ENCODE measurements at places on chromosomes 11 and 22. TPM values are rescaled to one million over a fixed set of nuclear protein-coding genes. Genes with fewer than 3 reads are reported as not detected.

DNA sequence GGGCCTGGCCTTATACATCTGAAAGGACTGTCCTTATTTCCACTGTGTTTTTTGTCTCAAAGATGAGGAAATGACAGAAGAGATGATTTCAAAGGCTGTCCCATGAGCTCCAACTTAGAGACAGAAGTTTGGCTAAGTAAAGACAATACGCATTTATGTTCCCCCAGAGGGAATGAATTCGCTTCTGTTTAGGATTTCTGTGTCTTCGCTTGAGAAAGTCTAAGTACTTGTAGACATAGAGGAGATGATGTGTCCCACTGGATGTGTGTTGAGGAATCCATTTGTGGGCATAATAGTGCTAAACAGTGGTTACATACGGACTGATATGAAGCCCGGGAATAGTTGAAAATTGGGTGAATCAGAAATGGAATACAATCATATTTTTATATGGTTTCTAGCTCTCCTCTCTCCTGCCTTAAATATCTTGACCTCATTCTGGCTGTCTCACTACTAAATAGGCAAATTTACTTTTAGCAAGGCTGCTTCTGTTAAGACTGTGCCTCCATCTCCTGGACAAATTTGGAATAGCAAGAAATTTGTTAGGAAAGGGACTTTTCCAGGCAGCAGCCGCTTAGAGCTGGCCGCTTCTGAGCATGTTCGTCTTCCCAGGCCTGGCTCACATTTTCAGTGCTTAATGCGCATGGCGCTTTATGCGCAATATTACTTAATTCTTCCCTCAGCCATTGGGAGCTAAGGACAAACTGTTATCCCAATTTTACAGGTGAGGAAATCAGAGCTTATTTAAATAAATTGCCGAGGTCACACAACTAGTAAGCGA is 1.9 kb upstream of the PEX26 start:
- DNase-seq, result no peak

- DNase-seq, result no peak
Observed at GRCh38 chr11:90476442-90477007, 253.7 kb upstream of the CHORDC1 start.

GRCh38 chr11:85627332-85627997 is at the start of gene DLG2:
TSS of gene DLG2 (minus strand) at chr11:85627344.
- no peak for DNase-seq

DNA sequence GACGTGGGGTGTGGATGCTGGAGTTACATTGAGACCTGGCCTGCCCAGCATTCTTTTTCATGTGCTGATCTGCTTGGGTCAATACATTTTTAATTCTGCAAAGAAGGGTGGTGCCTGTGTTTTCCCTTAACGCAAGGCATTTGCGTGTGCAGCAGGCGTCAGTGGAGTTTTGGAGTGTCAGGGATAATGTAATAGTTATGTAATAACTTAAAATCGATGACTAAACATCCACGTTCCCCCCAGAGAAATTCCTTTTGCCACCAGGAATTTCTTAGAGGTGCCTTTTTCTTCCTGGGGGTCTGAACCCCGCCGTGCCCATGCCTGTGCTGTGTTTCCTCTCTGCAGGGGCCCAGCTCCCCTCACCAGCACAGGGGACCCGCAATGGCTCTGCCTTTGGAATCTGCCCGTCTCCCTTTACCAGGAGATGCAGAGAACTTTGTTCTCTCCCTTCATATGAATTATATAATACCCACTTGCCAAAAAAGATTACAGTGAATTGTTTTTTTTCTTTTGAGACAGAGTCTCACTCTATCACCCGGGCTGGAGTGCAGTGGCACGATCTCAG is 62.6 kb downstream of the TBC1D22A start:
- DNase-seq, result no peak

GRCh38 chr11:17019232-17019631 is 5.0 kb upstream of the PLEKHA7 start:
- no peak for DNase-seq

DNA sequence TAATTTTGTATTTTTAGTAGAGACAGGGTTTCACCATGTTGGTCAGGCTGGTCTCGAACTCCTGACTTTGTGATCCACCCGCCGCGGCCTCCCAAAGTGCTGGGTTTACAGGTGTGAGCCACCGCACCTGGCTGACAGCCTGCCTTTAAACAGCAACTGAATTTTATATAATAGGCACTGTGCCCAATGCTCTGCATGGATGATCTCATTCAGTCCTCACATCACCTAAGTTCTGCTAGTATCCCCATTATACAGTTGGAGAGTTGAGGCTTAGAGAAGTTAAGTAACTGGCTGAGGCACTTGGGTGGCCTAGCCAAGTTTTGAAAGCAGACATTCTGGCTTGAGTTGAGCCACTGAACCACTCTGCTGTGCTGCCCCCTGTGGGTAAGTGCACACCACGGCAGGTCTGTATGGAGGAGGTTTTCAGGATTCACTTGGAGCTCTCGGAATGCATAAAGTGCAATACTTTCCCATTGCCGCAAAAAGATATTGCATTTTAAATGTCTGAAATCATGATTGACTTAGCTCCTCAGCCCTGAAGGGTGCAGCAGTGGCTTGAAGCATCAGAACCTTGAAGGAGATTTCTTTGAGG is 112.4 kb downstream of the LDLRAD3 start:
- DNase-seq, result no peak

DNA sequence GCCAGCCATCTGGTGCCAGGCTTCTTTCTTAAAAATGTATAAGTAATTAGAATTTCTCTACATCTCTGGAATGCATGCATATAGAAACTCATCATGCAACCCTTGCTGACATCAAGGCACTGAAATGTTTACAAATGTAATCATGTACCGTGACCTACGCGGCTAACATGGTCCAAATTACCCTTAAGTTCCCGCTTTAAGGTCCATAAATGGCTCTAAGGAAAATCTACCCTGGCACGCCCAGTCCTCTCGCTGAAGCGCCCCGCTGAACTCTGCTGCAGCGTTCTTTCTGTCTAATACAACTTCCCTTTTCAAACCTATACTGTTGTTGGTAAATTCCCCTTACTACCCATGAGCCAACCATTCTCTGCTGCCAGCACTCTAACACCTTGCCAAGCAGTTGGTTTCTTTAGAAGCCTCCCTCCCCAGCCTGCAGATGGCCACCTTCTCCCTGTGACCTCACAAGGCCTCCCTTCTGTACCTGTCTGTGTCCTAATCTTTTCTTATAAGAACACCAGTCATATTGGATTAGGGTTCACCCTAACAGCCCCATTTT is 13.5 kb upstream of the HMOX1 start:
- no peak for DNase-seq

DNA sequence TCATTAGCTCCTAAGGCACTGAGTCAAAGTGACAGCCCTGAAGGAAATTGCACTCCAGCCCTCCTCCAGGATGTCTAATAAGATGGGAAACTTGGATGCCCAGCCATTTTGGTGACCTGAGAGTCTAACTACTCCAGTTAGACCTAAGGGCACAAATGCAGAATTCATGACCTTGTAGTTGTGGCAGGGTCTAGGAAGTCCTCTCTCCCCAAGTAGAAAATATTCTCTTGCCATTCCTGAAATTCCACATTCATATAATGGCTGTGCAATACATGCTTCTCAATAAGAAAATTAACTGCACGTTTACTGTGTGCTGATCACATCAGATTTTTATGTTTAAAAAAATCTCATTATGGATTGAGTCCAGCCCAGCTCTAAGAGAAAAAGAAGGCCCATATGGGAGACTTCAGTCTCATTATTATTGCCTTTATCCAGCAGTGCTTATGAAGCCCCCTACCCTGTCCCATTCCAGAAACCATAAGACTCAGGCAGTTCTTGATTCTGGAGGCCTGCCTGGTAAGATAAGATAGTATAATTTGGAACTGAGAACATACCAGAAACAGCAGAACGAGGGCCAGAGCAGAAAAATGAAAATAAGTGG is 133.7 kb upstream of the LDLRAD3 start:
- DNase-seq, result no peak

- no peak for DNase-seq
Observed at GRCh38 chr11:48141475-48142122, 75.0 kb upstream of the OR4B1 start.

GRCh38 chr11:134223121-134223520 is 646 bp downstream of the NCAPD3 start:
- no peak for DNase-seq

GRCh38 chr11:47572715-47573255 is 6.0 kb downstream of the KBTBD4 start:
- no peak for DNase-seq

- DNase-seq, result no peak
Observed at GRCh38 chr11:15594607-15595006, 479.9 kb downstream of the INSC start.

GRCh38 chr11:110392056-110392455 is 37.7 kb upstream of the FDX1 start:
- DNase-seq, result no peak

- no peak for DNase-seq
Observed at GRCh38 chr11:12137005-12137690, 26.8 kb downstream of the MICAL2 start.

GRCh38 chr11:134662629-134663360 is 250.8 kb upstream of the B3GAT1 start:
- DNase-seq, result peak; percentile 81

DNA sequence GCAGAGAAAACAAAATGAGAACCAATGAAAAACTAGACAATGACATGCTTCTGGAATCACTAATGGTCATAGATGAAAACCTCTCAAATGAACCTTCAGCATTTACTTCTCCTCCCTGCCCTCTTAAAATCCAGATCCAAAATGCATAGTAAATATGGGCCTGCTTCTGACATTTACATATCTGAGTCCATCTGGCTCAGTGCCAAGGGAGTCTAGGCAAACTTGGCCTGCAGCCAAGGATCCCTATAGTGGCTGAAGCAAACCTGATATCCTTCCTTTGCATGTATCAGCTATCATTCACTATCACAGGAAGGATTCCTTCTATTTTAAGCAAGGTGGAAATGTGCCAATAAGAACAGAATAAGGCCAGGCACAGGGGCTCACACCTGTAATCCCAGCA is 104.8 kb downstream of the C11orf58 start:
- DNase-seq, result no peak

DNA sequence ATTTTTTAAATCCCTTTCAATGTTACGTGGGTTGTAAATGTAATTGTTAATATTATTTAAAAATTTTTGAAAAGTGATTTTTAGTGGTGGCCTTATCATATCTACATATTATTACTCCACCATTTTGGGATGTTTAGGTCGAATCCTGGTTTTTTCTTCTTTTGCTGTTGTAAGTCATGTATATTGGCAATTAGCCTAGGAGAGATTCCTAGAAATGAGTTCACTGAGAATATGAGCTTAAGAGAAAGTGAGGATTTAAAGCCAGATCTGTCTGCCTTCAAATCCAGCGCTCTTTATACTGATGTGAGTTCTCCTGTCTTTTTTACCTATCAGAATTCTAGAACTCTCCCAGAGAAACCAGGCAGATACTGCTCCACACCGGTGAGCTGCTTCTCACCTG is 56.1 kb downstream of the PTPRJ start:
- no peak for DNase-seq

GRCh38 chr11:67372993-67373647 is at the start of gene CLCF1:
TSS of gene CLCF1 (minus strand) at chr11:67373598. CDS start at chr11:67373539, 59 bp downstream.
- peak; percentile 89 for DNase-seq

DNA sequence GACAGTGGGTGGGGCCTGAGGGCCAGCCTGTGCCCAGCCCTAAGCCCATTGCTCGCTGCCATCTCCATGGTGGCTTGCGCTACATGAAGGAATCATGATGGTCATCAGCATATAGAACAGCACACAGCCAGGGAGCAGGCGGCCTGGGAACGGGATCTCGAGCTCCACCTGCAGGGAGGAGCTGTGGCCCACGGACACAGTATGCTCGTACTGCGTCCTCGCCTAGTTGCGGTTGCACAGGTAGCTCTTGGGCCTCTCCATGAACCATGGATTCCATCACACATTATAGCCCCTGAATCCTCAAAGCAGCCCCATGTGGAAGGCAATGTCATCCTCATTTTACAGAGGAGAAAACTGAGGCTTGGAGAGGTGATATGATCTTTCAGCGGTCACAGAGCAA is 15.1 kb downstream of the SEC14L4 start:
- no peak for DNase-seq

- peak; percentile 90 for DNase-seq
Observed at GRCh38 chr22:29716814-29717545, 2.8 kb upstream of the CABP7 start.

- no peak for DNase-seq
Observed at GRCh38 chr22:26570115-26570514, 19.8 kb downstream of the TPST2 start.

GRCh38 chr22:36238373-36239149 is 766 bp downstream of the APOL2 start:
- DNase-seq, result no peak

- DNase-seq, result no peak
Observed at GRCh38 chr11:12534549-12534948, 139.7 kb upstream of the TEAD1 start.

DNA sequence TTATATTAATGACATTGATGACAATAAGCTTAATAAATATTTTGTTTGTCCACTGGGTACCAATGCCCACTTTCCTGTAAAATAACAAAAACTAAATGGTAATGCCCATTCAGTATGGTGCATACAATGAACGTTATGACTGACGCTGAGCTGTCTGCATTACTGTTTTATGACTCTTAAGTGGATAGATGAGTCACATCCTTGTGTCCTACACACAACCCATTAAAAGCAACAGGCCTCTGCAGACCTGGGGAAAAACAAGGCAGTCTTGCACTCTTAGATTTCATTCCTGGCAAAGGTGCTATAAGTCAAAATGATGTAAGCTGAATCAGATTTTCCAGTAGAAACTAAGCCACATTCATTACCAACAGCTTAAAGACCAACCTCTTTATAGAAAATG is 176.3 kb upstream of the TMEM45B start:
- DNase-seq, result no peak

DNA sequence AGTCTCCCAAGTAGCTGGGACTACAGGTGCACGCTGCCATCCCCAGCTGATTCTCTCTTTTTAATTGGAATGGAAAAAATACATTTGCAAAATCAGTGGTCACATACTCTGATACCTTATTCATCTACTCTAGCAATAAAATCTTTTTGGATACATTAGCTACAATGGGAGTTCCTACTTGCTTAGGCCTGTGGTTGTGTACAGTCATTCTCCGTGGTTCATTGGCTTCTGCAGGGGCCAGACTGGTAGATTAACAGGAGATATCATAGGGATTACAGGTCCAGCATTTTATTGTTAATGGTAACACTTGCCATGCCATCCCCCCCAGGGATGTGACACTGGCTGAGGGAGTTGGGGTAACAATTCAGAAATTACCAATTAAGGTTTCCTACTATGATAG is 140.0 kb downstream of the ADAMTS15 start:
- peak; percentile 8 for DNase-seq

GRCh38 chr11:55607545-55607944 is at the start of gene OR4C11:
TSS of gene OR4C11 (minus strand) at chr11:55607645. CDS start at chr11:55604373, 3,272 bp downstream.
- no peak for DNase-seq

- DNase-seq, result no peak
Observed at GRCh38 chr11:133930053-133930766, 26.6 kb downstream of the IGSF9B start.

TMA7B gene
- total RNA-seq, result not detected

SESN3 gene
- total RNA-seq, result 84.8 TPM

SLC5A1 gene
- not detected for total RNA-seq

HBB gene
- total RNA-seq, result not detected

CBLIF gene
- not detected for total RNA-seq

DBX1 gene
- not detected for total RNA-seq

OOSP1 gene
- not detected for total RNA-seq

SCGB2A2 gene
- total RNA-seq, result not detected

CABP7 gene
- not detected for total RNA-seq

BAIAP2L2 gene
- total RNA-seq, result 0.48 TPM

Measured in osteocyte (in vitro differentiated cells).